Lung (tissue), 17 donors: ENCODE measurements at places on chromosomes 2 and 18.

DNA sequence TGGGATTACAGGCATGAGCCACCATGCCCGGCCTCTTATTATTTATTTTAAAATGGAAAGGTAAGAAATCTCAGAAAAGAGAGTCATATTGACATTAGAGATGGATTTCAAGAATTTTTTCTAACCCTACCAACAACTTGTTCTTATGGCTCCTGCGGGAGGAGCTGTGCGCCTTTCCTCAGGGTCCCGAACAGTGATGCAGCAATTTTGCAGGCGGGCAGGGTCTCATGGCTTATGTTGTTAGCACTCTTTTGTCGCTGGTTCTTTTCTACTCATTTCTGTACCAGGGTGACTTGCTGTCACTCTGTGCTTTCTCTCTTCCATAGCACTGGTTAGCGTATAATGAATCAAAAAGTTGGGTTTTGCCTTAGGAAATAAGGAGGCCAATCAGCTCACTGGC, 148.8 kb upstream of the DLGAP1 start:
- DNase-seq = no peak

GRCh38 chr2:21055451-21055850, 11.6 kb upstream of the APOB start:
- no peak for DNase-seq

- no peak for DNase-seq
Measured at GRCh38 chr2:231646476-231646875, 53.8 kb downstream of the TEX44 start.

DNA sequence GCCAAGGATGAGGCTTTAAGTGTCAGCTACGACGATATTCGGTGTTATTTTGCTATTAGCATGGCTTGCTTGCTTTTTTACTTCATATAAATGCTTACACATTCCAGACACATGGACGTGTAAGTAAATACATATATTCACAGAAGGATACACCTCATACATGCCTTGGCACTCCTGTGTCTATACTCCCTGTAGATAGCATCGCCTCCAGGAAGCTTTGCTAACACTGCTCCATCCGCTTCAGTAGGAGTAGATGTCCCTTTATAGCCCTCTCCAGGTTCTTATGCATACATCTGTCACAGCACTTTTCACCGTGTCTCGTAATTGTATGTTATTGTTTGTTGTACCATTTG, 27.5 kb upstream of the KCTD1 start:
- peak; percentile 13 for DNase-seq

GRCh38 chr18:24543795-24544498, 83.5 kb downstream of the HRH4 start:
- peak; percentile 76 for DNase-seq

GRCh38 chr2:115904516-115904915, 1462.1 kb downstream of the DPP10 start:
- peak; percentile 85 for DNase-seq

GRCh38 chr2:36609507-36609906, 11.5 kb upstream of the FEZ2 start:
- no peak for DNase-seq
